ENCODE measurements at places on chromosomes 3 and 15.

DNA sequence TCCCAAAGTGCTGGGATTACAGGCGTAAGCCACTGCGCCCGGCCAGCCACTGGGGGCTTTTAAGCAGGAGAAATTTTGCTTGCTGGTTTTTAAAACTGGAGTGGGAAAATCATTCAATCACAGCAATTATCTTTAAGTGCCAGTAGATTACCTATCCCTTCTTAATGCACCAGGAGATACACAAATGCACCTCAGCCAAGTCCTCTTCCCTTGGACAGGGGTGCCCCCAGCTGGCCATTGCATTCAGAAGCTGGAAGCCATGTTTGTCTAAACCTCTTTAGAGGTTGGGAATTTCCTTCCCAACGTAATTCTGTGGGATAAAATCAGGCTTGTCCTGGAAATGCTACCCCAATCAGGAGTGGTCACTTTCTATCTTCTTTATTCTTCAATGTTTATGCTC is 26.6 kb downstream of the MIX23 start:
- DNase-seq = peak; percentile 15

DNA sequence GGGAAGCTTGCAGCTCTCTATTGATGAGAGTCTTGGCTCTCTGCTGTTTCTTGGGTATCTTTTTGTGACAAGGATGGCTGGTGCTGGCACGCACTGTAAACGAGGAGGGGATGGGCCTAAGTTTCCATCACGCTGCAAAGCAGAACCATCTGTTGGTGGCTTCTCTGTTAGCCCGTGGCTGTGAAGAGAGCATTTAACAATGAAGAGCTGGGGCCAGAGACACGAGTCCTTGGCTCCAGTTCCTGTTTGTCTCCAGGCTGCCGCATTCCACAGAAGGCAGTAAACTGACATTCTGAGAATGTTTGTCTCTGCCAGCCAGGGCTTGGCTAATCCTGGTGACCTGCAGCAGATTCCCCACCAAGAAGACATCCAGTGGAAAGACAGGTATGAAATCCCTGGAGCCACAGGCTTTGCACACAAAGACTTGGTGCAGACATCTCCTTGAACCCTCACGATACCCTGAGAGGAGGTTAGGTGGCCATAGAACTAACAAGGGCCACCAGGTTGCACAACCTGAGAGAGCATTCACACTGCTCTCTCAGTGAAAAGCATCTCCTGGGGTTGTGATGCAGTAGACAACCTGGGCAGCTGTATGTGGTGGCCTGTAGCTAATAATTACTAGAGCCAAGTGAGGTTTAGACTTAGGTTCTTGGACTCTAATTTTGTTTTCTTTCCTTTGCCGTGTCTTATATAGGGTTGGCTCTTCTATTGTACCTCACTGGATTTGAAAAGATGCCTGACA is 130.9 kb downstream of the ASB7 start:
- no peak for DNase-seq

- no peak for DNase-seq
Measured at GRCh38 chr3:197278933-197279332, 19.5 kb downstream of the DLG1 start.

DNA sequence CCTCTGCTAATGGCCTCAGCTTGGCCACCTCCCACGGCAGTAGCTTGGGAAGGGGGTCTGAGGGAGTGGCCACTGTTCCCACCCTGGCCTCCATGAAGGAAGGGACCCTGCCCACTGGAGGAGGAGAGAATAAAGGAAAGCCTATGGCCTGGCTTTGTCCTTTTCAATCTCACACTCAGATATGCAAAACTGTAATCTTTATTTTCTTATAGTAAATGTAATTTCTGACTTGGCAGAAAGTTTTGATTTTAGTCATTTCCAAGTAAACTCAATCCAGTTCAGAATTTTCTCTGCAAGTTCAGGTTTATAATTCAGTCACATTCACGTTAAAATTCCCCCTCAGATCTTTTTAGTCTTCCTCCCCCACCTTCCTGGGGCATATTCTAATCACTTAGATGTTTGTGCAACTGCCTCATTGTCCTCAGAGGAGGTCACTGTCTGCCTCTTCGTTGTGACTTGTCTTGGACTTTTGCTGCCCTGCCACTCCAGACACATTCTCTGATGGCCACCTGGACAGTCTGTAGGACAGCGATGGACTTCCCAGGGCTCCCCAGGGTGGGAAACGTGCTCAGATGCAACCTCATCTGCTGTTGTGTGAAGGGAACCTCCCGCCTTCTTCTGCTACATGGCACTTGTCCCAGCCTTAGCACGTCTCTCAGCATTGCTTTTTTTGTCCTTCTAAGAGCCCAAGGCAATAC is 222.8 kb upstream of the TBL1XR1 start:
- no peak for DNase-seq

DNA sequence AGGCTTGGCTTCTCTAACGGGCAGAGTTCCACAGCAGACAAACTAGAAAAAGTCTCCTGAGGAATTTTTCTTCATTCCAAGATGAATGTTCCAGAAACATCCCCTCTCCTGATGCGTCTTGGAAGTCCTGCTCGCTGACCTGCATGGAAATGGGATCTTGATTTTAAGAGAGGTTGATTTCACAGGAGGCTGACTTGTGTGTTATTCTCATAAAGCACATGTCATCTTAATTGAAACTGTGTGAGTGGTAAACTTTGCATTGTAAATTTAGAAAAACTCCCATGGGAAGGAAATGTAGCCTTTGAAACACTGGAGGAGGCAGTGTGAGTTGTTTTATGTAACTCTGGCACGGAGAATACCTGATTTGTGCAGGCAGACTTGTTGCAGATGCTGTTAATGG is 337.8 kb upstream of the NR2E3 start:
- DNase-seq = no peak

GRCh38 chr15:56906766-56907165 is 11.7 kb upstream of the TCF12 start:
- DNase-seq = no peak

DNA sequence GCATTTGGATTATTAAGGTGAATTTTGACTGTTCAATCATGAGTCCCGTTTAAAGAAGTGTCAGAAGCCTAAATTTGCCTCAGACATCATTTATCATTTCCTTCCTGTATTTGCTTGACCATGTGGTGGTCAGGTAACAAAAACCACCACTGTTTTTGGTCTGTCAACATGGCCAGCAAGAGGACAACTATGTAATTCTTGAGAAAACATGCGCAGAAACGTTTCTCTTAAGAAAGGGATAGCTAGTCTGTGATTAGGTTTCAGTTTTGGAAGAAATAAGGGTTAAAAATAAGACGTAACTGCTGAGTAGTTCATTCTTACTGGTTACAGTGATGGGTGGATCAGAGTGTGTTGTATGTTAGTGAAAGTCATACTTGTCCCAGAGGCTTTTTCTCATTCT is 204.5 kb downstream of the AKAP13 start:
- DNase-seq = no peak

- no peak for DNase-seq
Measured at GRCh38 chr15:68967948-68968347, 37.6 kb downstream of the SPESP1 start.

GRCh38 chr15:54277834-54278233 is 299.6 kb downstream of the UNC13C start:
- no peak for DNase-seq

- DNase-seq = peak; percentile 92
Measured at GRCh38 chr15:91055548-91056331, 33.3 kb upstream of the VPS33B start.

DNA sequence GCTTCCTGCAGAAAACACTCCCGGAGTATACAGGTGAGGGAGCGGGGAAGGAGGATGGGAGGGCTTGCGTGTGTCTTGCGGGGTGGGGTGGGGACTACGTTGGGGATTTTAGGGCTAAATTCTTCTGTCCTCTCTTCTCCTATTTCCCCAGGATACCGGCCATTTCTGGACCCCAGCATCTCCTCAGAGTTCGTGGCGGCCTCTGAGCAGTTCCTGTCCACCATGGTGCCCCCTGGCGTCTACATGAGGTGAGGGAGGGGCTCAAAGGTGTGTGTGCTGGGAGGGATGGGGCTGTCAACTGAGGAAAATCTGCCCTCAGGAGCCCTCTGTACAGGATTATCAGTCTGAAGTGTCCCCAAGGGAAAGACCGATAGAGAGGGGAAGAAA is 6.6 kb downstream of the DUOX1 start:
- DNase-seq = no peak

GRCh38 chr3:54914180-54914579 is 13.7 kb downstream of the LRTM1 start:
- DNase-seq = no peak

DNA sequence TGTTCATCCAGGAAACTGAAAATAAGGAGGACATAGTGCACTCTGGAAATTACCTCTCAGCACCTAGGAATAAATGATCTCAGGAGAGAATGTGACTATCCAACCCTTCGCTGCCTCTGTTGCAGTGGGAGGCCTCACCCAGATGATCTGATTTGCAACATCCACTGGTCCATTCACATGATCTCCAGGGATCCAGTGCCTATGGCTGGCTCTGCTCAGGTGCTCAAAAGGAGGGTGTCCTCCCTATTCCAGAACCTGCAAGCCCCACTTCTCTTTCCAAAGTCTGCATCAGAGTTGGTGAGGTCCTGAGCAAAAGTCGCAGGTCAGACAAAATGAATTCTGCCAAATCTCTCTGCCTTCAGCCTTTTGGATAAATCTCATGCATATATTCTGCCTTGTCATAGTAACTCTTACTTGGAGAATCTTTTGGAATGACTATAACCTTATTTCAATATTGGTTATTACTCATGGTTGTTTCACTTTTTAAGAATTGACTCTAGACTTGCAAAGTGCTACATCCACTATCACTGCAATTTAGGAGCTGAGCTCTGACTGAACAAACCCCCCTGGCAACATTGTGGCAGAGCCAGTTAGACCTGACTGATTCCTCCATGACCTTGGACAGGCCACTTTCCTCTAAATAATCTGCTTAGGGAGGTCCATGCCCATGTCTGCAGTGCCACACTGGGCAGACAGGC is 295.1 kb downstream of the EPHB1 start:
- DNase-seq = no peak

DNA sequence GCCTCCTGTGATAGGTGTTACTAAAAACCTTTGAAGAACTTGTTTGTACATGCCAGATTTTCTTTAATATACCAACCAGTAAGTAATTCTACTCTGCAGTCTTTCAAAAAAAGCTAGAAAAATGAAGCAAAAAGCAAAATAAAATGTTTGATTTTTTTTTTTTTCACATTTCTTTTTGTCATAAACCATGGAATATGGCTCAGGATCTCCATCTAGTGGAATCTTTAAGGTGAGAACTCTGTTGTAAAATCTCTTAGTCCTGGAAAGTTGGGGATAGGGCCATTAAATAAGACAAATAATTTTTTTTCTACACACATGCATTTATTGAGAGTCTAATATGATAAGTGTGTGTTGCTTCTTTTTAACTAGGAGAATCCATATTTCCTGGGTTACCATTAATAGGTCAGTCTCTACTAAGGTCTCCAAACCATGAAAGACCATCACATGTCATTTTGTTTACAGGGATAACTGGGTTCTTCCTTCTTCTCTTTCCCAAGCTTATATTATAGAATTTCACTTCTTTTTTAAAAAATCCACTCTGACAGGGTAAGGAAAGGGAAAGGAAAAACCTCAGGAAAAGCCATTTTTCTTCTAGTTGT is 84.6 kb downstream of the SLC9A9 start:
- peak; percentile 33 for DNase-seq

- no peak for DNase-seq
Measured at GRCh38 chr15:56537881-56538280, 72.9 kb upstream of the MNS1 start.

GRCh38 chr3:31166249-31166885 is 271.9 kb upstream of the GADL1 start:
- DNase-seq = no peak

GRCh38 chr3:163508206-163508605 is 1570.1 kb downstream of the SI start:
- no peak for DNase-seq

DNA sequence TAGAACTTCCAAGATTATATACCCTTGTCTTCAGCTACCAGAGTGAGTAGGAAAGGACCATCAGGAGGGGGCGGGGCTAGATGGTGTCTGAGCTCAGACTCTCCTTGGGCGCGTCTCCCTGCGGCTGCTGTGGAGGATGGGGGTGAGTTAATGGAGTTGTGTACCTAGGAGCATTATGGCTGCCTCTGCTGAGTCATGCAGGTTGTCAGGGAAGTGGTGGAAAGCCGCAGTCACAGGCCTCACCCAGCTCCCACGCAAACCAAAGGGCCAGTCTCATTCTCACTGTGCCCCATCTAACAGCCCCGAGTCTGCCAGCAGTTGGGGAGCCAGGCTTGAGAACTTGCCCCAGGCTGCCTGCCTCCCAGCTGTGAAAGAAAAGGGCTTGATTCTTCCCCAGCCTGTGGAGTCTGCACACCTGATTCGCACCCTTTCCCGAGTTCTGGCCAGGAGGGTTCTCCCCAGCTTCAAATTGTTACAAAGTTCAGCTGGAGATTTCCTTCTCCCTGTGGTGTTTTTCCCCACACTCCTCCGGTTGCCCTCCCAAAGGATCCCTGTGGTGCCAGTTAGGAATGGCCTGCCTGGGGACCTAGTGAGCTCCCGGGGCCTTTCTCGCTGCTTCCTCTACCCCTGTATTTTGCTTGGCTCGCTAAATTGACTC is 143.3 kb downstream of the HCN4 start:
- DNase-seq = no peak

- no peak for DNase-seq
Measured at GRCh38 chr3:169465417-169465816, 198.1 kb downstream of the MECOM start.

- no peak for DNase-seq
Measured at GRCh38 chr3:177624528-177625495, 427.5 kb upstream of the TBL1XR1 start.

DNA sequence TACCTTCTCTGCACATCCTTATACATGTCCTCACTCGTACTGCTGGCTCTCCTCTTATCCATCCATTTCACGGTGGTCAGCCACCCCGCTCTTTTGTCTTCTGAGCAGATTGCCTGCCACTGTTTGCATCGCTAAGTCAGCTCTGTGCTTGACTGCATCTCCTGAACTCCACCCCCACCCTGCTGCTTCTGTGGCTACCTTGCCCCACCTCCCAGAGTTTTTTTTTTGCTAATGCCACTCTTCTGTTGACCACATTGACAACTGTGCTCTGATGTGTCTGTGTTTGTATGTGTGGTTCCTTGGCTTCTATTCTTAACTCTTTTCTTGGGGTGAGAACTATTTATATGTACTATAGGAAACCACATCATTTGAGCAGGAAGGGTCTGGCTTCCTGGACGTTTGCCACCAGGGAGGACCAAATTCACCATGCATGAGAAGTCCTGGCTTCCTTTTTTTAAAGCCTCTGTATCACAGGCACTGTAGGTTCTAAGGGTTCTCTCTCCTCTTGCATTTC is 12.8 kb upstream of the MTMR10 start:
- peak; percentile 59 for DNase-seq

DNA sequence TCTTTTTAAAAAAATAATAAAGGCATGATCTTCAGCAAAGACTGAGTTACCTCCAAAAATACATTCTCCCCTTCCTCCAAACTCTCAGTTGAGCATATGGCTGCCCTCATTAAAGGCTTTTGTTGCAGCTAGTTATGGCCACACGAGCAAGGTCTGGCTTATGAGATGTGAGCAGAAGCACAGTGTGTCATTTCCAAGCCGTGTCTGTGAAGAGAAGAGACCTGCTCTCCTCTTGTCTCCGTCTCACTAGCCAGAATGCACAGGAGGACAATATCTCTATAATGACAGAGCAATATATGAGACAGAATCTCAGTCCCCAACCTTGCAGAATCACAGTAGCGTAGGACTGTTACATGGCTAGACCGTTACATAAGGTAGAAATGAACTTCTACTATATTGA is 152.3 kb downstream of the MAGI1 start:
- no peak for DNase-seq

GRCh38 chr3:187698499-187699399 is 3.6 kb downstream of the RTP2 start:
- no peak for DNase-seq

Measured in Ammon's horn (tissue), 1 donor.